ENCODE measurements at places on chromosomes 7 and 10.

- DNase-seq = no peak
Observed at GRCh38 chr10:83801983-83802382, 337.3 kb upstream of the GHITM start.

GRCh38 chr7:132755538-132756483 lies 179.5 kb upstream of the PLXNA4 start:
- no peak for DNase-seq

GRCh38 chr7:50212666-50213621 lies 91.6 kb upstream of the IKZF1 start:
- no peak for DNase-seq

DNA sequence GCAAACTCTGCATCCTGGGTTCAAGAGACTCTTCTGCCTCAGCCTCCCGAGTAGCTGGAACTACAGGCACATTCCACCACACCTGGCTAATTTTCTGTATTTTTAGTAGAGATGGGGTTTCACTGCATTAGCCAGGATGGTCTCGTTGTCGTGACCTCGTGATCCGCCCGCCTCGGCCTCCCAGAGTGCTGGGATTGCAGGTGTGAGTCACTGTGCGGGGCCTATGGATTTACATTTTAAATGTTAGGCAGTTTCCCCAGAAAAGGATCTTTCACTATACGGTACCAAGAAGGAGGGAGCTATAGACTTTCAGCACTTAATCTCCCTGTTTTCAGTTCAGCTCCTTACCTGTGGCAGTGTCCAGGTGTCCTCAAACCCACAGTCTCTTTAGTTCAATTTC lies 50.8 kb downstream of the SIRT1 start:
- DNase-seq = no peak

Measured in NCI-H345 (cell line).